ENCODE measurements at places on chromosomes 12 and 14.

DNA sequence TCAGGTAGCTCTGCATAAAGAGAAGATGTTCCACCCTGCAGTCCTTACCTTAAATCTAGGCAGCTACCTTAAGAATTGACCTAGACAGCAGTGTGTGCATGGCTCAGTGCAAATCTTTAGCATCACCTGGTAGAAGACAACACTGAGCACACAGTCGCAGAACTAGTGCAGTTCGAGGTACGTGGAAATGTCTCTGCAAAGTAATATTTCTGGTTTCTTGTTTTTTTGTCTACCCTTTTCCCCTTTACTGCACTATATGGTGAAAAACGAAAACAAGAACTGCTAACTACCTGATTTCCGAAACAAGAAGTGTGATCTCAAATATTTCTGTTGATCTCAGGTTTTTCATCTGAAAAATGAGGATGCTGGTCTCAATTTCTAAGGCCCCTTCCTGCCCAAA lies 82.5 kb downstream of the ETV6 start:
- DNase-seq, result no peak

GRCh38 chr12:131260954-131261353 lies 307.2 kb downstream of the ADGRD1 start:
- no peak for DNase-seq

- no peak for DNase-seq
Observed at GRCh38 chr12:105733579-105733978, 403.1 kb downstream of the C12orf75 start.

DNA sequence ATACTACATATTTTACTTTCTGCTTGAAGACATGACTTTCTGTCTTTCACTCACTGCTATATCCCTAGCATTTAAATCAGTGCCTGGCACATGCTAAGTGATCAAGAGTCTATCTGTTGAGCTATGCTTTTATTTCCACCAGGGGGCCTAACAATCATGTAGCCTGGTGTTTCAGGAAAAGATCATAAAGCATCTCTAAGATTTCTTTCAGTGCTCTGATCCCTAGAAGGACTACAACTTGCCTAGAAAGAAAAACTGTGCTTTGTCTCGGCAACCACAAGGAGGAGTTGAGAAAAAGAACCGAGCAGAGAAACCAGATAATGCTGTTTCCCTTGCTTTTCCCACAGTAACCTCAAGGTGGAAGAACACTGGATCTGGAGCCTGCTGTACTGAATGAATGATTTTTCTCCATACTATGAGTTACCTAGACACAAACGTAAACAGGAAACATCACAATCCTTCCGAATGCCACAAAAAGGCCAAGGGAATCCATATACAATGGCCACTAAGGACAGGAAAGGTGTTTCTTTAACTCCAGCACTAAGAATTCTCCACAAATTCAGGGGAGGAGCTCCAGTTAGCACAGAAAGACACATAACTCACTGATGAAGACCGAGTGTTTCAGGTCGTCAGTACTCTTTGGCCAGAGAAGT lies 1.2 kb downstream of the CRY1 start:
- peak; percentile 99 for DNase-seq

DNA sequence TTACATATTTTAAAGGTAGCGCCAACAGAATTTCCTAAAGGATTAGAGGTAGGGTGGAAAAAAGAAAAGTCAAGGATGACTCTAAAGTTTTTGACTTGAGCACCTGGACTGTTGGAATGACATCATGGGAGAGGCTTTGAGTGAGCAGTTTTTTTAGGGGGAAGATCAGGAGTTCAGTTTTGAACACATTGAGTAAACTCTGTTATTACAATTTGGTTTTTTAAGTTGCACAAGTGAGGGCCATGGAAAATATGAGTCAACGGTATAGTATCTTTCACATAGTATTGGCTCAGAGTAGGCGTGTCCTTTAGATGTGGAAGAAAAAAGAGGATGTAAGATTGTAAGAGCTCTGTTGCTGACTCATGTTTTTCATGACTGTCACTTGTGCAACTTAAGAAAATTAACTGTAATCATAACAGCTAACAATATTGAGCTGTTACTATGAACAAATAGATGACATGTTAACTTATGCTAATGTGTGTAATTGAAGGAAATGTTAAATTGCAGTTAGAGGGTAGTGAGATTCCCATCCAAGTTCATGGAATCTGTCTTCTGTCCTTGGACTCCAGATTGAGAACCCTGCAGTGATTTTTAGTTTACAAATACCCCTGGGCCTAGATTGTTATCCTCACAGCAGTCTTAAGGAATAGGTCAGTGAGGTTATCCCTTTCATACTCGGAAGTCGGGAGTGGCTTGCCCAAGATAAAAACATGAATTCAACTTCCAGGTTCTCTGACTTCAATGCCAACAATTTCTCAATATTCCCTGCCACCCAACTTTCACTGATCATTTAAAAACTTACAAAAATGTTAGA lies 48.2 kb upstream of the ATP2B1 start:
- peak; percentile 93 for DNase-seq

GRCh38 chr12:116901612-116902011 lies 9.1 kb upstream of the FBXW8 start:
- no peak for DNase-seq

DNA sequence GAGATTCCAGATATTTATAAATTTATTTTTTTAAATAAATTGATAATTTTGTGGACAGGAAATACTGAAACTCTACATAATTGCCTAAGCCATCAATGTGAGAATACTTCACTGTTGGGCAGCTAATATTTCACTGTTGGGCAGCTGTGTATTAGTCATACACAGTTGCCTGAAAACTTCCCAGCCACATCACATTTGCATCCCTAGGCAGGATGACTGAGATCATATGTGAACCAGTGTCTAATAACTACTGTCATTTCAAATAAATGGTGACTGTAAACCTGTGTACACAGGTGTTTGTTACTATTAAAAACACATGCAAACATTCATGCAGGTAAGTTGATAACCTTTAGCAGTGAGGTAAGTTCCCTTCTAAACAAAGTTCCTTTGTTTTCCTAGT lies 43.9 kb downstream of the TMTC3 start:
- DNase-seq, result peak; percentile 56

DNA sequence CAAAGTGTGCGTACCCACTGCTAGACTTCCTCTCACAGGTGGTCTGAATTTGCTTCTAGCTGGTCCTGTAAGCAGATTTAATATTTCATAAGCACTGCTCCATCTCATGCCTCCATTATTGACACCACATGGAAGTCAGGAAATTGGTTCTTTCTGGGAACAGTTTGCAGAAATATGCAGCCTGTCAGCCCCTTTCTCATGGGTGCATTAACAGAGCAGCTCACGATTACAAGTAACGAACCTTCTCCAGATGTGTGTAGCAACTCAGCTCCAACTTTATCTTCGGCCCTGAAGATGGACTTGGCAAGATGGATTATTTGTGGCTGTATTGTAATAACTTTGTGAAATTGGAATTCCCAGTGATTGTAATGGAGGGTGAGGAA lies 214.5 kb upstream of the DDHD1 start:
- DNase-seq, result no peak

DNA sequence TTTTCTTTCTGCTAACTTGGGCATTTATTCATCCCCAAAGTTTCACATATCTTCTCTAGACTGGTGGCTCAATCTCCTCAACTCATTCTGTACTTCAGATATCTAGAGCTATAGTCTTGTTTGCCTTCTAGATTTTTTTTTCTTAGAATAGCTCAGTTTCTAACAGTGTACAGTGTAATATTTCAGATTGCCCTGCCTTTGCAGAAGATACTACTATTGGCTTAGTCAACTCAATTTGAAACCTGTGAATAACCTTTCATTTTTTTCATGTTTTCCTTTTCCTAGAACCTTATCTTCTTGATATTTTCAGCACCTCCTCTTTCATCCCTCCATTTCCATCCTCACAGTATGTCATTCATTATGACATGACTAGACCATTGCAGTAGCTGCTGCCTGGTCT lies 69.6 kb downstream of the OTOGL start:
- DNase-seq, result no peak

GRCh38 chr12:131539381-131539780 lies 171.5 kb upstream of the SFSWAP start:
- DNase-seq, result no peak

DNA sequence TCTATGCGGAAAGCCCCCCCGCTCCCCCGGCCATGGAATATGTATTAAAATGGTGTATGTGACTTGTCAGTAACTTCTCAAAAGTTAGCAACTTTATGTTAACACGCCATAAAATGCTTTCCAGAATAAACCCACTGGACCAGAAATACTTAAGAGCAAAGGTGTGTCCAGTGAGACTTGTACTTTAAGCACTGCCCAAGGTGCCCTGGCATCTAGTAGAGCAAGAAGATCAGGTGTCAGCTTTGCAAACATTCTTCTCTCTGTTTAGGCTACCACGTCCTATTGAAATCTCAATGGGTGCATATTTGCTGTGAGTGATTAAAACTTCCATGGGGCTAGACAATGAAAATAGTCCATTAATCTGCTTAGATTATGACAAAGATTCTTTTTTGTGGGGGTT lies 201.2 kb downstream of the ESR2 start:
- DNase-seq, result no peak

GRCh38 chr12:27505109-27505508 lies 18.9 kb upstream of the PPFIBP1 start:
- DNase-seq, result no peak

- no peak for DNase-seq
Observed at GRCh38 chr12:96850676-96851075, 56.4 kb upstream of the NEDD1 start.

GRCh38 chr12:116358893-116359761 lies 81.6 kb upstream of the MED13L start:
- DNase-seq, result peak; percentile 79

GRCh38 chr14:98288825-98289224 lies 983.2 kb downstream of the BCL11B start:
- no peak for DNase-seq

DNA sequence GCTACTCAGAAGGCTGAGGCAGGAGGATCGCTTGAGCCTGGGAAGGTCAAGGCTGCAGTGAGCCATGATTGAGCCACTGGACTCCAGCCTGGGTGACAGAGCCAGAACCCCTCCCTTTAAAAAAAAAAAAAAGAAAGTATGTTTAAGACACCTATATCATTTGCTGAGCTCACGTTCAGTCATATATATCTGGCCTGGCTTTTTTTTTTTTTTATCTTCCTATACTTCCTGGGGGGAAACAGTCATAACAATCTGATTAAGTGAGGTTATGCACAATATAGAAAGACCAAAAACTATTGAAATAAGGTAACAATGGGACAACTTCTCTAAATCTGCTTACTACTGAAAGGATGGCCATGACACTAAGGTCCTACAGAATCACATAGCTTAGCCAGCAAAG lies 9.4 kb upstream of the ARID2 start:
- no peak for DNase-seq

DNA sequence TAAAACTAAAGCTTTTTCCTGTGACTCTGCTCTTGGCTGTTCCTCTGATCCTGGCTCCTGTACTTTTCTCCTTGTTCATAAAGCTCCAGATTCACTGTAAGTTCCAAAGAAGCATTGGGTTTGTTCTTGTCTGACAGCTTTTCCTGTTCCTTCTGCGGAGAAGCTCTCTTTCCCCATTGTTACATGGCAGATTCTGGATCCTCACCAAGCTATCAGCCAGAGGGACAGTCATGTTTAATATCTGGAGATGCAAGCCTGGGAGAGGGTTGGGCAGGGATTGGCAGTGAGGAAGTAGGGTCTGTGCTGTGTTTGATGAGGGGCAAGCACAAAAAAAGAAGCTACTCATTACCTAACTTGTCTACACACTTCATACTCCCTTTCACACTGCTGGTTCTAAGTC lies 107.9 kb downstream of the AKAP6 start:
- no peak for DNase-seq

DNA sequence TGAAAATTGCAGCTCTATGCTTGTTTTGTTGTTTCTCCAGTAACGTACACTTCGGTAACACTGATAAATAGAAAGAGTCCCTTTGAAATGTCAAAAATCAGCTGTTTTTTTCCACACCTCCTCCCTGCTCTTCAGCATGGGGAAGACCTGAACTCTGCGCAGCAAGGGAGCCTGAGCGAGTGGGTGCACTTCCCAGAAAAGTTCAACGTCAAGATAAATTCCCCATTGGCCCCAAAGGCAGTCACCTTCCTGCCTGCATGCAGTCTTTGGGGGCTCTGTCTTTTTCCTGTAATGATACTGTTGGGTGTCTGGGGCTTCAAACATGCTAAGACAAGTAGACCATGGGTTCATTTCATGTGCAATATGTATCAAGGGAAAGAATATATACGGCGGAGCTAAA lies 8.8 kb upstream of the FOXG1 start:
- DNase-seq, result no peak

DNA sequence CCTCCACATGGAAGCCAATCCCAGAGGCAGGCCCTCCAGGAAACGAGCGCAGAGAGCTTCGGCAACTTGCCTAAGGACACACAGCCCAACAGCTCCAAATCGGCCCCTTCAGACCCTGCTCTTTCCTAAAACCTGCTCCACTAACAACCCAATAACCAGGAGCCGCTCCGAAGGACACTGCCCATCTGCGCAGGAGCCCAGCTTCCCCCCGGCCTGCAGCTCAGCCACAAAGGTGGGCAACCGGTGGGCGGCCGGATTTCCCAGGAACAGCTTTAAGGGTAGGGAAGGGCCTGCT lies 13.6 kb downstream of the RAB35 start:
- DNase-seq, result no peak

DNA sequence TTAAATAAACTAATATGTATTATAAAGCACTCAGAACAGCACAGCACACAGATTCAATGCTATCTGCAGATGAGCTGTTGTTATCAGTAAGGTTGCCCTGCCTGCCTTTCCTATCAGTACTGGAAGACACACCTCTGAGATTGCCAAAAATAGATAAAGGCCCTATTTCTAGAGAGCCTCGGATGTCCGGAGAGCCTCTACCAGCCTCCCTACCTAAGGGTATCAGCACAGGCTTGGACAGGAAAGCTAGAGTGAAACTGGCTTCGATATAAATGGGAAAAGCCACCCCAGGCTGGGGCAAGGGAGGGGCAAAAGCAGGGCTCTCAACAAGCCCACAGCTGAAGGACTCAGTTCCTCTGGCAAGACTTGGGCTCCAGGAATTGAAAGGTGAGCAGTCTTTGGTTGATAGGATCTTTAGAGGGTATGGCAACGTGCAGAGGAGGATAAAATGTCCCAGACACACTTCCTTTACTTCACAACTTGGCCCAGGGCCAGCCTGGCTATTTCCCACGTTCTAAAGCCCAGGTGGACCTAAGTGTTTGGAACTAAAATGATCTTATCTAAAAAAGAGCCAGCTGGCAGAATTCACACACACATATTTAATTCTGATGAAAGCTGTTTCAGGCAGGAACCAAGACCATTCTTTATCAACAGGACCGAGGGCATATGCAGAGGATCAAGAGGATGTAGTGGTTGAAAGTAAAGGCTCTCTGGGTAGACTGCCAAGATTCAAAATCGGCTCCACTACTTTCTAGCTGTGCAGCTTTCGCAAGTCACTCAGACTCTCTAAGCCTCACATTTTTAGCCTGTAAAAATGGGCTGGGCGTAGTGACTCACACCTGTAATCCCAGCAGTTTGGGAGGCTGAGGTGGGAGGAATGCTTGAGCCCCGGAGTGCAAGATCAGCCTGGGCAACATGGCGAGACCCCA lies 37.8 kb upstream of the ITPR2 start:
- no peak for DNase-seq

- no peak for DNase-seq
Observed at GRCh38 chr12:56877195-56878009, 56.8 kb downstream of the SDR9C7 start.

- peak; percentile 49 for DNase-seq
Observed at GRCh38 chr14:93936245-93936644, 9.1 kb downstream of the FAM181A start.

- DNase-seq, result no peak
Observed at GRCh38 chr12:26768611-26769603, 64.1 kb downstream of the ITPR2 start.

- DNase-seq, result no peak
Observed at GRCh38 chr14:36570065-36570464, 12.3 kb downstream of the NKX2-8 start.

Data from RKO (cell line).